ENCODE measurements at places on chromosomes 7 and 10.

DNA sequence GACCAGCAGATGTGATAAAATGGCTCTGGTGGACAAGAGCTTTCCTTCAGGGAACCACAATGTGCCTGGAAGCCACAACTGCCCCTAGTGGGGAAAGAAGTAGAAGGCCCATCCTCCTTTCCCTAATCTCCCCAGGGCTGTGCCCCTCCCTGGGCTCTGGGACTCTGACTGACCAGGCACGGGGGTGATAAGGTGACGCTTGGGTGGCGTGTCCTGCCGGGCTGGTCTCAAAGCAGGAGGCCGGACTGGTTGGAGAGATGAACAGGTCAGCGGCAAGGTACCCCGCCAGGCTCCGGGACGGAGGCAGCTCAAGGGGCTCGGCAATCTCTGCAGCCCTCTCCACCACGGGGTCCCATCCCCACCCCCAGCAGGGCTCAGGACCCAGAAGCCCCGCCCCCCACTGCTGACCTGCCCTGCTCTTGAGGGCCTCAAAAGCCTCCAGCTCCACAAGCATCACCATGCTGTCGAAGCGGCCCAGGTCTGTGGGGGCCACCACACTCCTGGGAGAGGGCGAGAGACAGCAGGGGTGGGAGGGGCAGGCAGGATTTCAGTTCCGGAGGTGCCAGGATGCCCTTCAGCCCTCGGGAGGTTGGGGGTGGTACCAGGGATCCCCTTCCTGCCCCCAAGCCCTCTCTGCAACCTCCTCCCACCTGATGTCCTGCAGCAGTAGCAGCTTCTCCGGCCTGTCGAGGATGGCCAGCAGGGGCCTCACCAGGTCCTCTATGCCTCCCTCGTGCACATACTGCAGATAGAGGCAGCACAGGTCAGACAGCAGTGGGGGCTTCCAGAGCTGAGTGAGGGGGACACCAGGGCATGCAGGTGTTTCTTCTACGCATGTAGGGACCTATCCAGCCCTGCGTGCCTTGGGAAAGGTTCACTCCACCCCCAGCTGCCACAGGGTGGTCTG lies 12.2 kb downstream of the LZTS2 start:
- DNase-seq: no peak

DNA sequence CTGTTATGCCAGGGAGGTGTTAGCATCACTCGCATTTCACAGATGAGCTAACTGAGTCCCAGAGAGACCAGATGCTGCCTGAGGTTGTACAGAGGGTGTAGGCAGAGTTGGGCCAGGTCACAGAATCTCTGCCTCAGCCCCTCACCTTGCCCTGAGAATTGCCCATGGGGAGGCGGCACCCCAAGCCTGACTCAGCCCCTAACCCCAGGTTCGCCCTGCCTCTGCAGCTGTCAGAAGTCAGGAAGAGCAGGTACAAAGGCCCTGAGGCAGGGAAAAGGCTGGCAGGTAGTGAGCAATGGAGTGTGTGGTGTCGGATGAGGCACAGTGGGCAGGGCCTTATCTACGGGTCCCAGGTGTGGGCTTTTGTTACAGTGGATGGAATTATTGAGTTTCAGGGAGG lies 79.4 kb downstream of the MYL10 start:
- no peak for DNase-seq

DNA sequence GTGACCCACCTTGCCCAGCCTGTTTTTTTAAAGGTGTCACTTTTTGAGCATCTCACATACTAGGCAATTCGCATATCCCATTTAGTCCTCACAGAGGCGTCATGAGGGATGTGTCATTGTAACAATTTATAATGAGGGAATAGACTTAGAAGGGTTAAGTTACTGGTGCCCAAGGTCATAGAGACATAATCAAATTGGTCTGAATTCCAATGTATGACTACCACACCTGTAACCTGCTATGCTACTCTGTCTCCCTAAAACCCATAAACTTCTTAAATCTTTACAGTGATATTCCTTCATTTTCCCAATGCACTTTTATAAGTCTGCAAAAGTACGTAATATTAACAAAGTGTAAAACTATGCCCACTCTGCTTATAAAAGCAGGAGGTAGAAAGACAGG lies 7.1 kb downstream of the ZMYND11 start:
- no peak for DNase-seq

DNA sequence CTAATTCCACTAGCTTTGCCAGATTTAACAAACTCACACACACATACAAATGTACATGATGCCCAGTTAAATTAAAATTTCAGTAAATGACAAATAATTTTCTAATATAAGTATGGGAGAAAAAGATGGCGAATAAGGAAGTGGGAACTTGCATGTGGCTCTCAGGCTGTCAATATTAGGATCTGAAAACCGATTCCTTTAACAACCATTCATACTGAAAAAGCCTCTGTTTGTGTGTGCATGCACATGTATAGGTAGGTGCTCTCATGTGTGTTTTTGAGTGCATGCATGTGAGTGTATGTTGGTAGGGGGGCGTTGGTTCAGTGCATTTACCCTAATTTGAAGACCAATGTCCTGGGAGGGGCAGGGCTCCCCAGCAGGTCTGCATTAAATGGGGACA lies 125.3 kb downstream of the HTR7 start:
- no peak for DNase-seq

DNA sequence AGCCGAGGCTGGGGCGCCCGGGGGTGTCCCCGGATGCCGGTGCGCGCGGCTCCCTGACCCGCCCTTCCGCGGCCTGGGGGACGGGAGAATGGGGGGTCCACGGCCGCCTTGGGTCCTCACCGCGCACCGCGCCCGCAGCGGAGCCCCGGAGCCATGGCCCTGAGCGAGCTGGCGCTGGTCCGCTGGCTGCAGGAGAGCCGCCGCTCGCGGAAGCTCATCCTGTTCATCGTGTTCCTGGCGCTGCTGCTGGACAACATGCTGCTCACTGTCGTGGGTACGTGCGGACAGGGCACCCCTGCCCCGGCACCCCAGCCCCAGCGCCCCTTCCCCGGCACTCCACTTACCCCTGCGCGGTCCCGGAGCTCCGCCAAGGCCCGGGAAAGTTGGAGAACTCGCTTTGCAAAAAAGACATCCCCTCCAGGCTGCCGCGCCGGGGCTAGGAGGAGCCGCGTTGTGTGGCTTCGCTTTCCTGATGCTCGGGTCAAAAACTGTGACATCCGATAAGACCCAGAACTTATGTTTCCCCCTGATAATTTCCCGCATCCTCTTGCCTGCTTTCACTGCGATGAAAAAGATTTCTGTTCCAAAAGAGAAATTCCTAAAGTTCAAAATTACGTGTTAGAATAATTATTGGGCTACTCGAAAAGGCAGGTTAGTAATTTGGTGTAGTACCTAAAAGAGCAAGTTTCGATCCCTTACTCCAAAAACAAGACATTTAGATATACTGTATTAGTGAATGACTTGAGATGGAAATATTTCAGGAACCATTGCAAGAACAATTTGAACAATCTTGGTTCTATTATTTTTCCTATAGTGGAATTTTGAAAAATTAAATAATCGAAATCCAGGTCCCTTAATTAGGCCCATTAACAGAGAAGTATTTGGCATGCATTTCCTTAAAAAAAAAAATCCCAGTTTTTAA lies 888 bp downstream of the SLC18A2 start:
- DNase-seq: no peak

All from fibroblast of skin of right quadriceps (primary cell).